ENCODE measurements at places on chromosomes 12 and 14. TPM values are rescaled to one million over a fixed set of nuclear protein-coding genes. Genes with fewer than 3 reads are reported as not detected.

- H3K27ac ChIP-seq, result no peak overlapping the region
- no peak overlapping the region for H3K4me3 ChIP-seq
- no peaks in the 10 kb centered on the region for H3K27me3 ChIP-seq
Observed at GRCh38 chr12:93950311-93950710, 198.1 kb upstream of the PLXNC1 start.

GRCh38 chr12:123771261-123771660 lies 9.2 kb downstream of the DNAH10 start:
- no peaks in the 10 kb centered on the region for H3K36me3 ChIP-seq
- no peak for DNase-seq
- no peak overlapping the region for H3K27ac ChIP-seq
- H3K4me3 ChIP-seq, result no peak overlapping the region
- no peaks in the 10 kb centered on the region for H3K4me1 ChIP-seq

CMKLR1 gene
- polyA plus RNA-seq, result not detected

DNA sequence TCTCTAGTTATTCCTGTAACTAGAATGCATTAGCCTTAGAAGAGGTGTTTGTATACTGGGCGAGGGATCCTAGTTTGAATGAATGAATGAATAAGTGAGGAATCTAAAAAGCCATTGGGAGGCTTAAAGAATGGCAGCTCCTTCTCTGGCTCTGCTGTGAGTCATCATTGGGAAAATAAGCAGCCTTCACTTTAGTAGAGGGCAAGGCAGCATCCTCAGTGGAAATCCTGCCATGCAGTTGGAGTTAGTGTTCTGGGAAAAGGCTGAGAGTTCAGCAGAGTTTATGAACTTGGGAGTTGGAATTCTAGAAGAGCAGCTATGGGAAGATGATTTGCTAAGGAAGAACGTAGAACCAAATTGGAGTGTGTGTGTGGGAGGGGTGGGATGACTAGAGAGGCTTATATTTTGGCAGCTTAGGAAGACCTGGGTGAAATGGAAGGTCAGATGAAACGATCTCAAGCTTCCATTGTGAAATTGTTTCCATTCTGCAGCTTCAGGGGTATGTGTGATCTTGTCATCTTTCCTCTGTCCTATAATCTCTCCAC lies 120.8 kb downstream of the PTCSC3 start:
- no peak for DNase-seq
- H3K4me1 ChIP-seq, result no peaks in the 10 kb centered on the region
- H3K36me3 ChIP-seq, result no peaks in the 10 kb centered on the region
- no peak overlapping the region for H3K27ac ChIP-seq
- H3K27me3 ChIP-seq, result peaks cover 4% of the 10 kb centered on the region

- H3K4me3 ChIP-seq, result no peak overlapping the region
- H3K27me3 ChIP-seq, result no peaks in the 10 kb centered on the region
- no peak overlapping the region for H3K27ac ChIP-seq
Observed at GRCh38 chr12:79371226-79371625, 319.5 kb downstream of the PAWR start.

FOXG1 gene
- not detected for polyA plus RNA-seq

WNT5B gene
- 98.8 TPM for polyA plus RNA-seq

- no peaks in the 10 kb centered on the region for H3K4me1 ChIP-seq
- no peak overlapping the region for H3K27ac ChIP-seq
- no peaks in the 10 kb centered on the region for H3K36me3 ChIP-seq
- H3K4me3 ChIP-seq, result no peak overlapping the region
Observed at GRCh38 chr12:66072135-66072534, 58.4 kb downstream of the LLPH start.

FOXA1 gene
- polyA plus RNA-seq, result 0.31 TPM

- H3K36me3 ChIP-seq, result no peaks in the 10 kb centered on the region
- DNase-seq, result peak; percentile 71
- H3K27me3 ChIP-seq, result no peaks in the 10 kb centered on the region
- no peak overlapping the region for H3K4me3 ChIP-seq
- no peaks in the 10 kb centered on the region for H3K4me1 ChIP-seq
- no peak overlapping the region for H3K27ac ChIP-seq
Observed at GRCh38 chr14:52299692-52300278, 14.3 kb upstream of the PTGER2 start.

VDR gene
- polyA plus RNA-seq, result 10.8 TPM

DNA sequence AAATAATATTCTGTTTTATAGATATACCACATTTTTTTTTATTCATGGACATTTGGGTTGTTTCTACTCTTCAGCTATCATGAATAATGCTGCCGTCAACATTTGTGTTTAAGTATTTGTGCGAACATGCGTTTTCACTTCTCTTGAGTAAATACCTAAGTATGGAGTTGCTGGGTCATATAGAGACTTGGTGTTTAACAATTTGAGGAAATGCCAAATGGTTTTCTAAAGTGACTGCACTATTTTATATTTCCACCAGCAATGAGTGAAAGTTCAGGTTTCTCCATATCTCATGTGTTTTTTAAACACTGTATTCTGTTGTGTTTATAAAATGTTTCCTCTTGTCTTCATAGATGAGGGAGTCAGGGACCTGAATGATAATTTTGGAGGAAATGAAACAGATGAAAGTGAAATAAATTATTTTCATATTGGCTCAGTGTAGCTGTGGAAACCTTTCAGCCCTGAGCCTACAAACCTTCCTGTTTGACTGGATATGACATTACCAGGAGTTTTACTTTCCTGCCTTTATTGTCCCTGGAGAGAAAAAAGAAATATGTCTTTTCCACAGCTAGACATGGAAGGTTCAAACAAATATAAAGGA lies 26.3 kb downstream of the DAAM1 start:
- DNase-seq, result no peak
- no peak overlapping the region for H3K4me3 ChIP-seq
- peaks cover 11% of the 10 kb centered on the region for H3K4me1 ChIP-seq
- H3K36me3 ChIP-seq, result no peaks in the 10 kb centered on the region
- no peak overlapping the region for H3K27ac ChIP-seq
- no peaks in the 10 kb centered on the region for H3K27me3 ChIP-seq

DNA sequence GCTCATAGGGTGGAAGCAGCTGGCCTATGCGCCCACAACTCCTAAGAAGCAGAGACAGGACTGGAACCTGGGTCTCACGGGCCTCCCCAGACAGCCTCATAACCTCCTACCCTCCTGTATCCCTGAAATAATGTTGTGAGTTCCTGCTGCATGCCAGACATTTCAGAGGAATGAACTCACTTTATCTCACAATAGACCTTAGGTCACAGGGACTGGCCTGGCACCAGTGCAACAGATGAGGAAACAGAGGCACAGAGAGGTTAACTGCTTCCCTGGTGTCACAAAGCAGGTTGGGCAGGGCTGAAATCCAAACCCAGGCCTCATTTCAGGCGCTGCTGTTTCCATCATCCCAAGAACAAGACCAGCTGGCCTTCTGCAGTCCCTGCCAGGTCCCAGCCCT lies 5.3 kb downstream of the PHETA1 start:
- no peaks in the 10 kb centered on the region for H3K27me3 ChIP-seq
- peaks cover 4% of the 10 kb centered on the region for H3K4me1 ChIP-seq
- H3K36me3 ChIP-seq, result peaks cover 17% of the 10 kb centered on the region
- H3K4me3 ChIP-seq, result no peak overlapping the region
- no peak overlapping the region for H3K27ac ChIP-seq
- DNase-seq, result peak; percentile 48

DNA sequence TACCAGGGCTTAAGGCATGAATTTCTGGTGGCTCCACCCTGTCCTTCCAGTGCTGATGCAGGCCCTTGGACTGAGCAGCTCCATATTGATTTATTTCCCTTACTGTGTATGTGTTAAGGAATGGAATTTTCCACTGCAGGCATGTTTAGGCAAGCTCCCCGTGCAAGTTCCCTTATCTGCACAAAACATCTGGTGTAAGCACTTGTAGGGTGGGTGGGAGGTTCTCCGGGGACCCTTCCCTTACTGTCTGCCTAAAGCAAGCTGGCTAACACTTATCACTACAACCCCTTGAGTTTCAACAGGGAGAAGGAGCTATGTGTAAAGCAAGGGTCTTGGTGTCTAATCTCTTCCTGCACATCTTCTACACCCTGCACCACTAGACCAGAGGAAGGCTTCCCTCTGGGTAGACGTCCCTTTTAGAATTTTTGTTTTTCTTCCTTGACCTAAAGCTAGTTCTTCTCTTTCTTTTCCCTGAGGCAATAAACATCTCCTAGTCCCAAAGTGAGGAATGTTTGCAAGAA lies 22.0 kb upstream of the DRAM1 start:
- H3K4me1 ChIP-seq, result peaks cover 20% of the 10 kb centered on the region
- H3K36me3 ChIP-seq, result no peaks in the 10 kb centered on the region
- DNase-seq, result peak; percentile 69

DNA sequence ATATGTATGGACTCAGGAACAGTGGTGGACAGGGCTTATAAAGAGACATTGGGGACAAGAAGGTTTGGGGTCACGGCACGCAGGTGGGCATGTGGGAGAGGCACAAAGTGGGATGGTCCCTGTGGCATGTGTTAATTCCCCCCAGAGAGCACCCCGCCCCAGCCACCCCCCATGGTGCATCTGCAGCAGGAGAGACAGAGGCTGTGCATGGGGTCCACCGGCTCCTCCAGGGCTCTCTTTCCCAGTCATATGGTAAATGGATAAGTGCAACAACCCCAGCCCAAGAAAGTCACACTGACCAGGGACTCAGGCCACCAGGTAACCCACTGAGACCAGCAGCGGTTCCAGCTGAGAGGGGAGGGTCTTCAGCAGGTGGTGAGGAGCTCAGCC lies 242.1 kb downstream of the BCL11B start:
- no peak overlapping the region for H3K4me3 ChIP-seq
- no peaks in the 10 kb centered on the region for H3K27me3 ChIP-seq
- no peak overlapping the region for H3K27ac ChIP-seq
- H3K36me3 ChIP-seq, result no peaks in the 10 kb centered on the region
- no peaks in the 10 kb centered on the region for H3K4me1 ChIP-seq

Data from IMR-90 (cell line).